Cardiac fibroblast (primary cell): ENCODE measurements at places on chromosomes 6 and 20.

GRCh38 chr20:61230166-61230565 lies 21.9 kb upstream of the CDH4 start:
- no peak for DNase-seq

DNA sequence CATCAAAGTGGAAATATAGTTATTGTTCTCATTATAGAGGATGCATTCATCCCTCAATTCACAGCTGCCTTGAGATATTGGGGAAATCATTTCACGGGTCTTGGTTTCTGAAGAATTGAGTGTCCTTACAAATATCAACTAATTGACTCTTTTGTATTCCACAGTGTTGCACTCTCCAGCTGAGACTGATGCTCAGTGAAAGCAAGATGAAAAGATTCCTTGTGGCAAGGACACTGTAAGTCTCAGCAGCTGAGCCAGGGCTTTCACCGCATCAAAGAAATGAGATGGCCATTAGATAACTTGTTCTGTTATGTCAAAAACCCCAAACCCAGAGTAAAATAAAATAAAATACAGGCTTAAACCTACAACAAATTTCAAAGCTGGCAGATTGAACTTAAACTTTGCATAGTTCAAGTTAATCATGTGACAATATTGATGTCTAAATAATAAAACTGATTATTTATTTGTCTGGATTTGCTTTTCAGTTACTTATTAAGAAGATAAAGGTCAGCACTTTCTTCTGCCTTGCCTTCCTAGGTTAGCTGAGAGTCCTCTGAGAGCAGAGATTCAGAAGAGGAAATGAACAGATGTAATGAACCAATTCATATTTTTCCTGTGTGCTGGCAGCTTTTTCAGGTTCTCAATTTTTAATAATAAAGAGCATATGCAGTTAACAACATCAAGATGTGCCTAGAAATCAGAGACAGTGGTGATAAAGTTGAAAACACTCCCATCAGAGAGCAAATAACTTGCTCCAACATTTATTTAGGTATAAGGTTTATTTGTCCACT lies 82.4 kb upstream of the SMLR1 start:
- no peak for DNase-seq

- peak; percentile 42 for DNase-seq
These were observed 885 bp upstream of the GZF1 start for GRCh38 chr20:23361119-23361475.

GRCh38 chr6:35484921-35485392 lies 11.9 kb downstream of the TEAD3 start:
- peak; percentile 53 for DNase-seq

GRCh38 chr6:88910922-88911778 lies 52.3 kb downstream of the RNGTT start:
- no peak for DNase-seq

GRCh38 chr6:168156742-168157265 lies 77.8 kb upstream of the FRMD1 start:
- no peak for DNase-seq

DNA sequence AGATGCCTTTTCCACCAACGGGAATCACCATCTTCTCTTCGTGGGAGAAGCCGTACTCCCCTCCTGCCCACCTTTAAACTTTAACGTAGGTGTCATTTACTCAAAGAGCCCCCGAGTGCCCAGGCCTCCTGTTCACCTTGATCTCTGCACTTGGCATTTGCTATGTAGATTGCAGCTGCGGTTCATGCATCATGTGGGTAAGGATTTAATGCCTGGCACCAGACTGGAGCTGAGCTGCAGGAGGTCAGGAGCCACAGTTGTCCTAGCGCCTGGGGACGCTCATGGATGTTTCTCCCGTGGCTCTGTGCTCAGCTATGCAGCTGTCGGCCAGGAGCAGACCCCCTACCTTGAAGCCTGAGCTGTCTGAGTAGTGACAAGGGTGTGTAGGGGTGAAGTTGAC lies 133.7 kb downstream of the CDH4 start:
- DNase-seq, result no peak

- no peak for DNase-seq
These were observed 1.5 kb upstream of the CAPN11 start for GRCh38 chr6:44157152-44157521.

DNA sequence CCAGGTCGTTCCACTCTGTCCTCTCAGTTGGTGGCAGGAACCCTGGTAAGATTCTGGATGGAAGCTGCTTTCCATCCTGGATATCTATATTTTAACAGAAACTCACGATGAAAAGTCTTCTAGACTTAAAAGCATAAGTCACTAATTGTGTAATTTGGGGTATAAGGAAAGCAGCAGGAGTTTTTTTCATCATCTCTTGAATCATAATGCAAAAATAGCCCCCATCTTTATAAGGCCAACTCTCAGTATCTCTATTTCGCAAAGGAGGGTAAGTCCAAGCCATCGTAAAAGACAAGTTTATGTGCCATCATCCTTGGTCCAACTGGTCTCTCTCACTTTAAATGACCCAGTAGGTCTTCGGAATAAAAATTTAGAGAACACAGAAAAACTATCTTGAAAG lies 95.1 kb downstream of the FAM50B start:
- no peak for DNase-seq

GRCh38 chr6:56387621-56388414 lies 140.4 kb upstream of the COL21A1 start:
- DNase-seq, result peak; percentile 29

DNA sequence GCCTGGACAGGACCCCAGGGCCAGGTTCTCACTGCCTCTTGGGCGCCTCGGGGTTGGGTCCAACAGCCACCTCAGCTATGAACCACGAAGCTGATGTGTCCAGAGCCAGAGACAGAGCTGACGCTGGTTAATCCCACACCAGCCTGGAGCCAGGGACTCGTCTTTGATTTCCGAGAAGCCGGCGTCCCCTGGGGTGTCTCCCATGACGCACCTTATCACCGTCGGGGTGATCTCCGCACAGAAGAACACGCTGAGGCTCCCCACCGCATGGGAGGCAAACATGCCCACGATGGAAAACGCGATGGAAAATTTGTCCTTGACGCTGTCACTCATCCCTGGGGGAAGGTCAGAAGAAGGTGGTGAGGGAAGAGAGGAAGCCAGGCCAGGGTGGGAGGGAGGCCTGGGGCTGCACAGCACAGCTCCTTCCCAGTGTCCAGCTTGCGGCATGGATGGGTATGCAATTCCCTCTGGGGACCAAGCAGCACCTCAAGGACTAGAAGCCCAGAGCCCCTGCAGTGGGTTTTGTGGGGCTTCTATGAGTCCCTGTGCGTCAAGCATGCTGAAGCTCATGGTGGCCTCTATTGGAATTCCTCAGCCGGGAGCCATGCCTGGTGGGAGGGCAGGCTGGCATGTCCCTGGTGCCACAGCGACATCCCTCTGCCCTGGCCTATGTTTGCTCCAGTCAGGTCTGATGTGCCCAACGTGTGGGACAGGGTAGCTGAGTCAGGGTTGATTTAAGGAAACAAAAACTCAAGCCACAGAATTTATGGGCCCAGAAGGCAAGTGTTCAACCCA lies 25.1 kb downstream of the PSMG4 start:
- no peak for DNase-seq

GRCh38 chr6:34586327-34587040 lies 30.4 kb upstream of the SPDEF start:
- no peak for DNase-seq

DNA sequence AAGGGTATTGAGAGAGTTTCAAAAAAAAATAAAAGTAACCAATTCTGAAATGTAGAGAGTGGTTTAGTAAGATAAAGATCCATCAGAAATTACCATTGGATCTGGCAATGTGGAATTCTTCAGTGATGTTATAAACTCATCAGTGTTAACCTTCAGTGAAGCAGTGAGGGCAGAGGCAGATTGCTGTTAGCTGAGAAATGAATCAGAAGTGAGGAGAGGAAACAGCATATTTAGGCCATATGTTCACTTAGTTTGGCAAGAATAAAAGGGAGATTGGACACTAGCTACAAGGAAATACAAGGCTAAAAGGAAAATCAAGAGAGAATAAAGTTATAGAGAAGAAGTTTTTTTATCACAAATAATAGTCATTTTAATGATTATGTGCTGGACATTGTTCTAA lies 9.6 kb downstream of the KCNQ5 start:
- DNase-seq, result no peak

DNA sequence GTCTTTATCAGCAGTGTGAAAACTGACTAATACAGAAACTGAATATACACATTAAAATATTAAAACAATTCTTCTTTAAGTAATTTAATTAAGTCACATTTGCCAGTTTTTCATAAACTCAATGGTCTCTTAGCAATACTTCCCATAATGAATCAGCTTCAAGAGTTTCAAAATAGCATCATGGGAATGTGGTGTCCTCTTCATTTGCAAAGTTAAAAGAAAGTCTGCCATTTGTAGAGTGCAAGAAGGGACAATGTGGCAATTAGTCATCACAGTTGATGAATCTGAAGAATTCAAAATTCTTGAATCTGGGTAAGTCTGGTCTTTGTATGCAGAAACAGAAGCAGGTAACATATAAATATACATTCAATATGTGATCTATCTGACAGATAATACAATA lies 38.7 kb downstream of the SYNE1 start:
- peak; percentile 61 for DNase-seq

- no peak for DNase-seq
These were observed 61.1 kb downstream of the PFDN4 start for GRCh38 chr20:54268941-54269340.

DNA sequence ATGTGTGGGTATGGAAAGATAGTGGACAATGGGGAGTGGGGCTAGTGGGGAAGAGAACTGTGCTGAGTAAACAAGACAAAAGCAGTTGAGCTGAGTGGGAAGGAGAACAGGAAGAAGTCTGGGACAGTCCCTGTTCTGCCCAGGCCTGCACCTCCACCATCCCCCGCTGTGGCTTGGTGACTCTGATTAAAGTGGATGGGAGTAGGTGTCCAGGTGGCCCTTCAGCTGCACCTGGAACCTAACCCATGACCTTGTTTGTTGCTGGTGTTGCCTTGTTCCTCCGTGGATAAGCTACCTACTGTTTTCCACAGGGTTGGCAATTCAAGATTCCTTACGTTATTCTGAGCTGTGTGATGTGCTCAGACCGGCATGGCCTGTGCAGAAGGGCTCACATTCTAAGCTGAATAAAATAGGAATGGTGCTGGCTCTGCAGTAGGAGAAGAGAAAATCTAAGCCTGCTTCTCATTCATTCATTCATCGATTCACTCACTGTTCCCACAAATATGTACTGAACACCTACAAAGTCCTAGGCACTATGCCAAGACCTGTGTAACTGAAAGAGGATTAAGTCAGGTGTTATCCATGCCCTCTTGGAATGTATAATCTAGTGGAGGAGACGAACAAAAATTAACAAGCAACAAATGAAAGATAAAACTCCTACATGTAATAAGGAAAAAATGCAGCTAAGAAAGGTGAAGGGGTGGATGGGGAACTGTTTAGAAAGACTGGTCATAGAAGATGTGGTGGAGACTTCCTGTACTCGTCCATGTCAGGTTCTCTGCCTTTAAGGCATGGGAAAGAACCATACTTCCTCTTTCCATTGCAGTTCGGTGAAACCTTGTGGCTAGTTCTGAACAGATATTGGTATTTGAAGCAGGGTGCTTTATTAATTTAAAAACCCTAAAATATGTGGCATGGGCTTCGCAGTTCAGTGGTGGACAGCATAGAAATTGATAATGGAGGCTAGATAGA lies 10.1 kb upstream of the CALHM6 start:
- no peak for DNase-seq

GRCh38 chr20:37839432-37839827 lies 63.5 kb upstream of the VSTM2L start:
- DNase-seq, result no peak

- peak; percentile 73 for DNase-seq
These were observed 15.9 kb upstream of the PTGIS start for GRCh38 chr20:49583669-49584417.

GRCh38 chr20:478010-478948 lies 15.9 kb upstream of the TBC1D20 start:
- peak; percentile 80 for DNase-seq

- DNase-seq, result peak; percentile 51
These were observed 1.7 kb downstream of the MICAL1 start for GRCh38 chr6:109453594-109454495.

DNA sequence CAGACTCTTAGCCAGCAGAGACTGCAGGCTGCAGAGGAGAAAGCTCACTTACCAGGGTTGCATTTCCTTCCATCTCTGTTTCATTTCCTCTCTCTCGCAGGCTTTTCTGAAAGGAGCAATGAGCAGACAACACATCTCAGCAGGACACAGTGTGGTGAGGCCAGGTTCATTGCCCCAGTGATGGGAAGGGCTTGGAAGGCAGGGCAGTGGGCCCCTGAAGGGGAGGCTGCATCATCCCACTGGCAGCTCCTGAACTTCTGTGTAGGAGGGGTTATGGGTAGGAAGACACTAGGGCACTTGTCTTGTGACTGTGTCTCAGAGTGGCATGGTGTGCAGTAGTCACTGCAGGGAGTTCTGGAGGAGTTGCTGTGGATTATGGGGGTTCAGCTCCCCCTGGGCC lies 246.8 kb downstream of the QKI start:
- DNase-seq, result no peak

- no peak for DNase-seq
These were observed 224.9 kb upstream of the OPRM1 start for GRCh38 chr6:153814136-153814535.

DNA sequence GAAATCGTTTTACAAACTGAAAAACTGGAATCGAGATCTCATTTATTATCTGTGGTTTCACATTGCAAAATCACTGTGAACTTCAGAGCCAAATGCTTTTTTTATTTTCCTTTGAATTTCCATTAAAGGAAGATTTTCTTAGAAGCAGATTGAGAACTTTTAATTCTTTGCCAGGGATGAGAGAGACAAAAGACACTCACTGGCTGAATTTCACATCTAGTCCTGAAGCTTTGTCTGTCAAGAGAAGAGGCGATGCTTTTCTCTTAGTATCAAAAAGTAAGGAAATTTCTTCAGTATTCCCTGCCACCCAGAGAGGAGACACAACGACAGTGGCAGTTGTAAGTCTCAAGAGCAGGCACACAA lies 141.8 kb downstream of the TMEM200A start:
- no peak for DNase-seq
